Caudate nucleus (tissue), 63 donors: ENCODE measurements at places on chromosomes 6 and 20.

GRCh38 chr20:42581311-42581710, 608.4 kb downstream of the PTPRT start:
- no peak for DNase-seq

DNA sequence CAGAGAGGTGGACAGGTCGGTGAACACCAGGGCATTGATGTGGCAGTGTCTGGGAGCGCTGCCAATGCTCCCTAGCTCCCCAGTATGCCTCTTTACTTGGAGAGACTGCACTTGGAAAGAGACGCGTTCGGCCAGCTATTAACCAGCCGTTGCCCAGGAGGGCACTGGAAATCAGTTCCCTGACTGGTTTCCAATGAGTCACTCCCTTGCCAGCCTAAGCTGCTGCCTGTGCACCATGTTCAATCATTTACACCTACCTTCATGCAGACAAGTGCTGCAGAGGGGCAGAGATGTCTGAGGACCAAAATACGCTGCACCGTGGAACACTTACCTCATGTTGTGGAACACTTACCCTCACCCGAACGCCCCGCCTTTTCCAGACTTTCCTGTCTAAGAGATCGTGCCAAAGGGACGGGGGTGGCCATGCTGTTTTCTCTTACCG, 151.6 kb downstream of the SOBP start:
- peak; percentile 53 for DNase-seq

DNA sequence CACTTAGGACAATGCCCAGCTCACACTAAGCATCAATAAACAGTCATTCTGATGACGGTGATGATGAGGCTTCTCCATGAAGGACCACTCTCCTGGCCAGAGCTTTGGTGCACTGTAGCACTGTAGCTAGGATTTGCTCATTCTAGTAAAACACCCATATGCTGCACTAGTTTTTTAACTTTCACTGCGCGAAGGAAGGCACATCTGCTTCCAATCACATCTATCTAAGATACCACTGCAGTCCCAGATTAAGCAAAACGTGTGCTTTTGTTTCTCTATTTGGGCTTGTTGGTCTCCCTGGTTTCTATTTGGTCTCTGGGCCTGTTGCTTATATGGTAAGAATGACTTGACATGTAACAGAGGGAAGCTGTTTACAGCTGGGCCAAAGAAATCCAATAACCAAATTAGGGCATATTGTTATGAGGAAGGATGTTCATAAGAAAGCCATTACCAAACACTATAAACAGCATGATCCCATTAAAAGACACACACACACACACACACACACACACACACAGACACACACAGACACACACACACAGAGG, 62.4 kb downstream of the FAM229B start:
- DNase-seq, result no peak

DNA sequence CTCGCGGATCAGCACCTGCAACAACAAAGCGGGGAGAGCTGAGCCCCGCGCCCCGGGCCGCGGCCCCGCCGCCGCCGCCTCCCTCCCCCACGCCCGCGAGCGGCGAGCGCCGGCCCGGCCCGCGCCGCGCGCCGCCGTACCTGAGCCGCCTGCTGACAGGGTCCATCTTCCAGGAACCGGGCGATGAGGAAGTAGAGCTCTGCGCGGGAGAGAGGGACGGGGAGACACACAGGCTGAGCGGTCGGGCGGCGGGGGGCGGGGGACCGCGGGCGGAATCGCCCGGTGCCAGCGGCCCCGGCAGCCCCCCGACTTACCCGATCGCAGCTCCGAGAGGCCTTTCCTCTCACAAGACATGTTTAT, 359 bp downstream of the PHIP start:
- no peak for DNase-seq

GRCh38 chr20:23776067-23776771, 25.5 kb upstream of the CST1 start:
- DNase-seq, result no peak

DNA sequence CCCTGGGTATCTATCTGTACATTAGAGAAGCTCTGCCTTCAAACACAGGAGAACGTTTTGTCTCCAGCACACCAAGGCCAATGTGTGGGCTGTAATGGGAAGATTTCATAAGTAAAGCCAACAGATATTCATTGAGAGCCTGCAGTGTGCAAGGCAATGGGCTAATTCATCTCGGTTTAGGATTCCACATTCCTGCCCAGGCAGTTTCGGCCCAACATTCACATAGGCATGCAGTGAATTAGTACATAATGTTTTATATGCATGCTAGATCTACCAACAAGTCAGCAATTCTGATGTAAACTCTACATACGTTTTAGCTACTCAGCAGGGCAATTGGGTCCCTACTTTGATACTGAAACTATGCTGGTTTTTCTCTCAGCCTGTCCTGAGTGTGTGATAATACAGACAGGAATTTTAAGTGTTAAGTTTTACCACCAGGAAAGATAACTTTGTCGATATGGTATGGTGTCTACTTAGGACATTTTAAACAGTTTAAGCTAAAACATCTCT, 46.9 kb upstream of the NAA20 start:
- DNase-seq, result no peak

GRCh38 chr6:154783229-154783628, 50.0 kb downstream of the SCAF8 start:
- DNase-seq, result no peak
